ENCODE measurements at places on chromosomes 13 and 19.

DNA sequence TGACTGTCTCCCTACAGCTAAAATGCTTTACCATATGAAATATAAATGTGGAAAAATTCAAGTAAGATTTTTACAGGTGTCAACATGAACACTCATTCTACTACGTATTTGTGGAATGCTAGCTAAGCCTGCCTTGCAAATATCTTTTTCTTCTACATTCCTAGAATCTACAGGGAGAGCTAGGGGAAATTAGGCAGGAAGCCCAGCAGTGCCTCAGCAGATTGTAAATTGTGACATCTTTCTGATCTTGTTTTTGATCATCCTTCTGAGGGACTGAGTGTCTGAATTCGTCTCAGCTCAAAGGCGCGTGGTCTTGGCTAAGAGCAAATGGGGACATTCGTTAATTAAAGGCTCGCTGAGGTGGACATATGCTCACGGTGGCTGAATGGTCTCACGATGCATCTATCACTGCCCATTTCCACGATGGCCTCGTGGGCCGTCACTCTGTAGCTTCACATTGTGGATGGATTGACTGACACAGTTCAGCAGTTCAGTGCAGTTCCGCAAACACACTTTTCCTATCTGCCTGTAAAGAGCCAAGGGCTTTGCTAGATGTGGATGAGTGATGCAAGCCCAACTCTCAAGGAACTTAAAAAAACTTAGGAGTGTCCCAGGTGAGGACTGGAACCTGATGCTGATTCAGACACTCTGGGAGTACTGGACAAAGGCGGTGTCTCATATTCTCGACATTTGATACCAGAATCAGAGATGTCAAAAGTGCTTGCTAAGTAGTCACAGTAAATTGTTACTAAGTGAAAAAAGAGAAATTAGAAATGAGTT is 562.5 kb downstream of the EFNB2 start:
- peak; percentile 22 for DNase-seq

GRCh38 chr19:35281303-35281702 is 1.0 kb upstream of the HAMP start:
- no peak for DNase-seq

DNA sequence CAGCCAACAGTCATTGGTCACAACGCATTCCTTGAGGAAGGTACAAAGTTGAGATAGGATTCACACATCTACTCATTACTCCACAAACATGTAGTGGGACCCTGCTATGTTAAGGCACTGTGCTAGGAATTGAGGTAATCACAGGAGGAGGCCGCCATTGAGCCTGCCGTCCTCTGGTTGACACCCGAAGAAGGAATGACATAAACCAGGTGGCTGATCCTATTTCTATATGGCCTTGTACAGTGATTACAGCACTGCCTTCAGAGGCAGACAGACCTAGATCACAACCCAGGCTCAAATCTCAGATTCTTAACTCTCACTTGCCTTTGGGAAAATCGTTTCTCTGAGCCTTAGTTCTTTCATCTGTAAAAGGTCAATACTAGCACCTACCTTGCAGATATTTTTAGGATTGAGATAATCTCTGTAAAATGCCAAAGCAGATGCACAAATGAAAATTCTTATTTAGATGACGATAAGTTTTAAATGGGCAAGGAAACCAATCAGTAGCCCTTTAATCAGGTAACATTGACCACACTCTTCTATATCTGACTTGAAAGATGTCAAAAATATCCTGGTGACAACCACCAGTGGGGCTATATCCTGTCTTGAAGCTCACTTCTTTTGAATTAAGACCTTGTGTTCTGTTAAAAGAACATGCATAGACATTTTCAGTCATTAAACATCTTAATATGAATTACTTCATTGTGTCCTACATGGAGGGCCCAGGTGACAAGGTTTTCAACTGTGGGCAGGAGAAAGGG is 251.6 kb downstream of the KCTD12 start:
- DNase-seq, result no peak

- DNase-seq, result no peak
Measured at GRCh38 chr13:62924395-62924794, 1508.7 kb upstream of the PCDH20 start.

DNA sequence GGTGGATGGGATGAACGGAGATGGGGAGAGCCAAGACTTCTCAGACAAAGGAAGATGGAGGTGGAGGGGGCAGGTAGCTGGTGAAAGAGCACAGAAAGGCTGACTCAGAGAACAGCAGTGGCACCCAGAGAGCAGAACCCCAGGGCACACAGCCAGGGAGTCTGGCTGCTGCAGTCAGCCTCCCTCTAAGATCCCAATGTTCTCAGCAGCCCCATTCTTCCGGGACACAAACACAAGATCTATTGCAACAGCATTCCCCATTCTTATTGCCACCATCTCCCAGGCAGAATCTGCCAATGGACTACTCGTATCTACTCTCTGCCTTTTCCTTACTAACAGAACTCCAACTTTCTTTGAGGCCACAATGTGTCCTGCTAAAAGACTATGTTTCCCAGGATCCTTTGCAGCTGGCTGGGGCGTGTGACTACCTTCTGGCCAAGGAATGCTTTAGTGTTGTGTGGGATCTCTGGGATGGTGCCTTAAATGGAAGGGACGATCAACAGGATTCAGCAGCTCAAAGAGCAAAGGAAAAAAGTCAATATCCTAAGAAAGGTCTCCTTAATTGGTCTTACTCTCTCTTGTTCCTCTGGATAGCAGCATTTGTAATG is 7.5 kb downstream of the THAP8 start:
- no peak for DNase-seq

Data from right hindlimb (tissue), 1 donor.